ENCODE measurements at places on chromosomes 11 and 22.
A peak's percentile ranks its signal among the peaks of the same experiment; 100 is the strongest.

DNA sequence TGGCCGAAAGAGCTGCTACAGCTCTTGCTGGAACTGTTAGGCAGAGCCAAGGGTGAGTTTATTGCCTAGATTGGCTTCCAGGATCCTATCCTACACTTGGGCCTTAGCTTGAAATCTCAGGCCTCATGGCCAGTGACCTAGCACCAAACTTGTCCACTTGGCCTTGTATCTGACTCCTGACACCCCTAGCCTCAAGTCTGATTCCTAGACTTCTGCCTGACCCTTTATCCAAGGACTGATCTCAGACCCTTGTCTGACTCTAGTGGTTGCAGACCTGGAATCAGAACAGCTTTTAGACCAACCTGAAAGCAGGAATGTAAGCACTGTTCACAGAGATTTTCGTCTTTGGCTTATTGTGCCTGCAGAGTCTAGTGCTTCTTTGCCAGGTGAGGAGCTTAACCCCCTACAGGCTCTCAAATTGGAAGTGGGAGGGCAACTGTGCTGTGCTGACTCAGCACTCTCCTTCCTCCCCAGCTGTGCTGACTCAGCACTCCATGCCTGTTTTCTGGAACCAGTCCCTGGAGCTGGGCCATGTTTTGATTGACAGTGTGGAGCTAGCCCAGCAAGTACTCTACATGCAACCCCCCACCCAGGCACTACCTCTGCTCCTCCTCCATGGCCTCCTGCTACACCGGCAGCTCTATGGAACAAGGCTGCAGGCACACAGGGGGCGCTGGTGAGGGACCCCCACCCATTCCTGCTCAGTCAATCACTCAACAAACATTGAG is 35.1 kb downstream of the RRP8 start:
- DNase-seq: no peak

- no peak for DNase-seq
These were observed 67.9 kb downstream of the SCN3B start for GRCh38 chr11:123586568-123586967.

DNA sequence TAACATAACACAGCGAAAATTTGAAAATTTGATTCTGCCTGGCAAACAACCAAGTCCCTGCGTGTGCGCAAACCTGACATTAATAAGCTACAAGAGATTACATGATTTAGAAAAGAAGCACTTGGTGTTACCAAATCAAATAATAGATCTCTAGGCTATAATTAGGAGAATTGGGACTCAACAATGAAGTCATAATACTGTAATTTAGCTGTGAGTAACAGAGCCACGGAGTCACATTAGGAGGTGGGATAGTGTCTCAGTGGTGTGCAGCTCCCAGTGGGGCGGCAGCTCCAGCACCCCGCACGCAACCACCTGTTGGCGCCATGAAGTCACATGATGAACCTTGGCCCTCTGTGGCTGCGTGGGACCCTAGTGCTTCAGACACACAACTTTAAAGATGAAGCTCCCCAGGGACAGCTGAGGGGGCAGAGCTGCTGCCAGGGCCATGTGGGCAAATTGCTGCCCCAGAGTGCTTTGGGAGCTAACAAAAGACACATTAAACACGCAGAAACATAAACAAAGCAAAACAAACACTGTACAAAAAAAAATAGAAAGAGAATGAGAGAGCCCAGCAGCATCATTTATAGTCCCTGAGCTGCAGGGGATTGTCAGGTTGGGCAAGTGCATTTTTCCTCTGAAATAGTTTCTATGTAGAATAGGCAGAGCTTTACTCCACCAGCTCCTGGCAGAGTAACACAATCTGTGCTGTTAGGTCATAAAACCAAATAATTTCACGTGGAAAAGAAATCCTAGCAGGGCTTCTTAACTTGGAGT is 605.6 kb downstream of the SOX6 start:
- no peak for DNase-seq

GRCh38 chr22:39101226-39101625 is 4.2 kb downstream of the APOBEC3H start:
- DNase-seq: no peak

DNA sequence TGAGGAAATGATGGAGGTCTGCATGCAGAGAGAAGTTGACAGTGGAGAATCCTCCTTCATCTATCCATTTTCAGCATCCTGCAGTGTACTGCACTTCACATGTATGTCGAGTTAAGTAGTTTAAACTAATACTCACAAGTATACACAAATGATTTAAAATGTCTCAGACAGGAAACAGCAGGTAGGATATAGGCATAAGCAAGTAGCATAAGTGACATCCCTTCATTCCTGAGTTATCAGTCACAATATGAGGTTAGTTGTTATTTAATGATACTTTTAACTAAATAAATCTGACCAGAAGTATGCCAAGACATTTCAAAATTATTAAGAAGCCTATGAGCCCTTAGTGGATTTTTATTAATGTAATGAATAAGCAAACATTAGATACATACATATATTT is 37.4 kb downstream of the MTMR2 start:
- no peak for DNase-seq

GRCh38 chr11:70710601-70711000 is 312.3 kb downstream of the CTTN start:
- DNase-seq: no peak

- no peak for DNase-seq
These were observed 24.8 kb downstream of the TPST2 start for GRCh38 chr22:26565181-26565580.

DNA sequence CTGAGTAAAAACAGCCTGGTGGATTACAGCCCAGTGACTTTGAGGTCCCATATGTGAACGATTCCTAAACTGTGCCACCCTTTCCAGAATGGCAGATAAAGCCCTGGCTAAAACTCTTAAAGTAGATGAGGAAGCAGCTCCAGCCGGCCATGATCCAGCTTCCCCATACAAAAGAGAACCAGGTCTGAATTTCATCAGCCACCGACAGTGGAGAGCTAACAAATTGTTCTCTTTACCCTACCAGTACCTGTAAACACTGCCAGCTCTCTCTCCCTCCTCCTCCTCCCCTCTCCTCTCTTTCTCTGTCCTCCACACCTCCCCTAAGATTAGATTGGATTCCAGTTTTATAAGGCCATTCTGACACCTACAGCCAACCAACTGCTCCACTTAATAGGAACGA is 176.9 kb downstream of the DSCAML1 start:
- DNase-seq: no peak

DNA sequence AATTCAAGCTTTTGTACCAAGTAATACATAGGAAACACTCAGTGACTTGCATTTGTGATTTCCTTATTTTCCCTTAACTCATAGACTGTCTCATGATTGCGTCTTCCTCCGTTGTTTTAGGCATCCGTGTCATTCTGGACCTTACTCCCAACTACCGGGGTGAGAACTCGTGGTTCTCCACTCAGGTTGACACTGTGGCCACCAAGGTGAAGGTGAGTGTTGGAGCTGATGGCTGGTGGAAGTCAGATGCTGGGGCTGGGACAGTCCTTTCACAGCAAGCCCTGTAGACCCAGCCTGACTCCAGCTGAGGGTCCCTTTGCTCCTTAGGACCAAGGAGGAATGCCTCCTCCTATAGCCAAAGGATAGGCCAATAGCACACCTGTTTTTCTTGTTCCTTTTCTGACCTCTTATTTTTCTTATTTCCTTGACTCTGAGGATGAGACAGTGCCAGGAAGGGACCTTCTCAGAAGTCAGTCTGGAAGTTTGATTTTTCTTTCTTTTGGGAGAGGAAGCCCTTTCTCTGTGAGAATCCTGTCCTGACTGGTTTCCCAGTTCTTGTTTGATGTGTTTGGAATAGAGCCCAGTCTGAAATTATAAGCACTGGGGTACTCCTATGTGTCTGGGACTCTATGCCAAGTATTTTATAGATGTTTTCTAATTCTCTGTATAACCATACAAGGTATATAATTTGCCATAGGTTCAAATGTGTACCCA is 2.2 kb downstream of the SLC3A2 start:
- no peak for DNase-seq

DNA sequence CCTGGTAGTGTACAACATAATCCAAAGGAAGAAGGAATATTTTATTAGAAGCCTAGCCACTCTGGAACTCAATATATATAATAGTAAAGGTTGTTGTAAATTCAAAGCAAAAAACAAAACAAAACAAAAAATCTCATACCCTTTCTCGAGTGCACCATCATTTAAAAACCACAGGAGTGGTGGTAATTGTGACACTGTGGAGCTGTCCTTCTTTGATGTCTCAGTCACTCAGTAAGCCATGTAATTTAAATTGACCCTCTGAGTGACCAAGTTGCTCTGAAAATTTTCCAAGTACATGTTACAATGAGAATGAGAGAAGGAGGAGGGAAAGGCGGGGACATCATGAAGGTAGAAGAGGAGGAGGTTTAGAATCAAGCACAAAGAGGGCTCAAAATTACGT is 6.6 kb downstream of the PRSS23 start:
- DNase-seq: no peak

- DNase-seq: peak; percentile 57
These were observed 2.6 kb downstream of the KCNJ5 start for GRCh38 chr11:128893578-128894285.

DNA sequence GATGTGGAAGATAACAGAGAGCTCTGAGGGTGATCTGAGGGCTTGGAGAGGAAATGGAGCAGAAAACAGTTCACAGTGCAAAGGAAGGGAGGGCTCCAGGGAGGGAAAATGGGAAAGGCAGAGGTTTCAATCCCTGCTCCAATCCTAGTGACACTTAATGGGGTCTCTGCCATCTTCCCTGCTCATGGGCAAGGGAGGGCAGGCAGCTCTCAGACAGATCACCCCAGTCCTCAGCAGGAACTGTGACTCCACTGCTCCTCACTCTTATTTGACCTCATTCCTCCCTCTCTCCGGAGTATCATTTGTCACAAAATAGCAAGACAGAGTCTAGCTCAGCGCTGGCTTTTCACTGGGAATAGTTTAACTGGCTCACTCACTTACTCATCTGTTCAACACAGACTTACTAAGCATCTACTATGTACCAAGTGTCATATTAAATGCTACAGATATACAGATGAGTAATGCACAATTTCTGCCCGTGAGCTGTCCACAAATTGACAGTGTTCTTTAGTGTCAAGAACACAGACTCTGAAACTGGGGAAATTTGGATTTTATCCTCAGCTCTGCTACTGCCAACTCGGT is 817.4 kb downstream of the OPCML start:
- DNase-seq: no peak

DNA sequence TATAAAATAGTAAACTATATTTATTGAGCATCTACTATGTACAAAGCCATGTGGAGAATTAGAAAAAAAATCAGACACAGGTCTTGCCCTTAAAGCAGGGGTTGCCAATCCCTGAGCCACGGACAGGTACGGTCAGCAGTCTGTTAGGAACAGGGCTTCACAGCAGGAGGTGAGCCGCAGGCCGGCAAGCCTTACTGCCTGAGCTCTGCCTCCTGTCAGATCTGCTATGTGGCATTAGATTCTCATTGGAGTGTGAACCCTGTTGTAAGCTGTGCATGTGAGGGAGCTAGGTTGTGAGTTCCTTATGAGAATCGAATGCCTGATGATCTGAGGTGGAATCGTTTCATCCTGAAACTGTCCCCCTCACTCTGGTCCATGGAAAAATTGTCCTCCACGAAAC is 2.1 kb upstream of the RAG2 start:
- DNase-seq: no peak

DNA sequence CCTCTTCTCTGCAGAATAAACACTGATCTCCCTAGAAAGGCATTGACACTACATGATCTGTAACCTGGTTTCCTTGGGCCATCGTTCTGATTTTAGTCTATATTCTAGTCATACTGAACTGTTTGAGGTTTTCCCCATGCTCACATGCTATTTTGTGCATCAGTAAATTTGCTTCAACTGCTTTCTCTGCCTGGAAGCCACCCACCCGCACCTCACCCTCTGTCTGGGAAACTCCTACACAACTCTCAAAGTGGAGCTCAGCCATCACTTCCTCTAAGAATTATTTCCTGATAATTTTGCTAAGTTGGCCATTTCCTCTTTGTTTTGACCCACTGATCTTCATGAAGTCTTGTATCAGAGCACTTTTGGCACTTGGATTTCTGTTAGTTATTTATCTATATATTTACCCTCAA is 36.1 kb downstream of the MMP20 start:
- DNase-seq: no peak

DNA sequence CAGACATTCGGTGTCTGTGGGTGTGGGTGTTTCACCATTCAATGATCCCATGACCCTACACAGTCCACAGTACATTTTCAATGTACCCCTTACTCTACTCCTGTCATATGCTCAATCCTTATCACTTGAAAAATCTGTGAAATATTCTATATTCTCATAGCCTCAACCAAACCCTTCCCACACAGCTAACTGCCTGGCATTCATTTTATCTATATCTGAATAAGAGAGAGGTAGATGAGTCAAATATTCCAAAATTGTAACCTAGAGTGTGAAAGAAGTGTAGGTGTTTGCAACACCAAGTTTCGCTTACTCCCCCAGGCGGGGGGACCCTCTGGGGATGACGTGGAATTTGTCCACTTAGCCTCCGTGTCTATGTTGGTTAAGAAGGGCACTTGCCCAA is 354.8 kb downstream of the ETS1 start:
- DNase-seq: no peak

DNA sequence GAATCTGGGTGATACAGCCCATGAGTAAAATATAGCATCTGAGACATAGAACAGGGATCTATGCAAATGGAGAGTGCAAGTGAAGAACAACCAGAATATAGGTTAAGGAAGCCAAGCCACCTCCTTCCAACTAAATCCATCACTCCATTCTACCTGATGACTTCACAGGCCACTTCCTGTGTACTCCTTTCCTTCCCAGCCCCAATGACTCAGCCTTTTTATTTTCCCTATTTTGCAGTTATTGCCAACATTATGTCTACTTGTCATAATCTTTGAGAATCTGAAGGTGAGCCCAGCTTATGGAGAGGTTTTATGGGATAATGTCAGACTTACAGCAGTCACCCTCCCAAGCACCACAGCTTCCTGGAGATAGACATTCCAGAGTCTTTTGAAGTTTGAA is 1.4 kb upstream of the OR52M1 start:
- DNase-seq: no peak

GRCh38 chr11:30465623-30466022 is 120.5 kb downstream of the MPPED2 start:
- no peak for DNase-seq
